ENCODE measurements at places on chromosomes 1 and 21.

DNA sequence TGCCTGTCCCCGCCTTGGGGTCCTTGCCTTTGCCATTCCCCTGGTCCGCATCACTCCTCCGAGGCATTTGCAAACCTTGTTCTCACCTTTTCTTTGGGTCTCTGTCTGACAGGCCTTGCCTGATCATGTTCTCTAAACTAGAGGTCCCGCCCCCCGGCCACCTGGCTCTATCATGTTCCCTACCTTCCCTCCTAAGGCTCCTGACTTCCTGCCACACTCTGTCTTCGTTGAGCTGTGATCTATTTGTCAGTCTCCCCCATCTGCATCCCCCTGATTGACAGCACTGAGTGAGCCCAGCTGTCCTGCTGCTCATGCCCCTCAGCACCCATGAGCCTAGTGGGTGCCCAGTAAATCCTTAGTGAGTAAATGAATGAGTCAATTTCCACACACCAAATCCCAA lies 22.8 kb downstream of the ERG start:
- DNase-seq: no peak

- no peak for DNase-seq
These were observed 21.9 kb downstream of the TSNAX start for GRCh38 chr1:231550448-231550781.

DNA sequence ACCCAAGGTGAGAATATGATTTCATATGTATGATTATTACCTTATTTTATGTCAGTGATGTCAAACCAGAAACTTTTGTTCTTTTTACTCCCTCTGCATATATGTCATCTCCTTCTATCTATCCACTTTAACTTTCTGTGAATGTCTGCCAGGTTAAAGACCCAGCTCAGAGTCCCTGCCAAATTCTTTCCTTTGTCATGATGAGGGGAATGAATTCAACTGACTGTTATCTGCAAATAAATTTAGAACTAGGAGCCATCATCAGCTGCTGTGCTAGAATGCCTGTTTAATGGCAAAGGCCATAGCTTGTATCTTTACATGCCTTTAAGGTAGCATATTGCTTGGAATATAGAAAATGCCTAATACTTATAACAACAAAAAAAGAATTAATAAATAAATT lies 815.6 kb upstream of the NEGR1 start:
- no peak for DNase-seq

GRCh38 chr1:45884700-45885099 lies 81.3 kb downstream of the MAST2 start:
- no peak for DNase-seq

DNA sequence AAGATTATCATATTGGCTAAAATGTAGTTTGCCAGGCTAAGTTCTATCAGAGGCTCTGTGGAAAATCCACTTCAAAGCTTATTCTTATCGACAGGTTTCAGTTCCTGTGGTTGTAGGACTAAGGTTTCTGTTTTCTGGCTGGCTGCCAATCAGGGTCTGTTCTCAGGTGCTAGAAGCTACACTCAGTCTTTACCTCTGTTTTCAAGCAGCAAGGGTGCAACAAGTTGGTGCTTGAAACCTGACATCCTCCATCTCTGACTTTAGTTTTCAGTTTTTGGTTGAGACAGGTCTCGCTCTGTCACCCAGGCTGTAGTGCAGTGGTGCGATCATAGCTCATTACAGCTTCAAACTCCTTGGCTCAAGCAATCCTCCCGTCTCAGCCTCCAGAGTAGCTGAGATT lies 15.3 kb upstream of the TMCO2 start:
- no peak for DNase-seq

DNA sequence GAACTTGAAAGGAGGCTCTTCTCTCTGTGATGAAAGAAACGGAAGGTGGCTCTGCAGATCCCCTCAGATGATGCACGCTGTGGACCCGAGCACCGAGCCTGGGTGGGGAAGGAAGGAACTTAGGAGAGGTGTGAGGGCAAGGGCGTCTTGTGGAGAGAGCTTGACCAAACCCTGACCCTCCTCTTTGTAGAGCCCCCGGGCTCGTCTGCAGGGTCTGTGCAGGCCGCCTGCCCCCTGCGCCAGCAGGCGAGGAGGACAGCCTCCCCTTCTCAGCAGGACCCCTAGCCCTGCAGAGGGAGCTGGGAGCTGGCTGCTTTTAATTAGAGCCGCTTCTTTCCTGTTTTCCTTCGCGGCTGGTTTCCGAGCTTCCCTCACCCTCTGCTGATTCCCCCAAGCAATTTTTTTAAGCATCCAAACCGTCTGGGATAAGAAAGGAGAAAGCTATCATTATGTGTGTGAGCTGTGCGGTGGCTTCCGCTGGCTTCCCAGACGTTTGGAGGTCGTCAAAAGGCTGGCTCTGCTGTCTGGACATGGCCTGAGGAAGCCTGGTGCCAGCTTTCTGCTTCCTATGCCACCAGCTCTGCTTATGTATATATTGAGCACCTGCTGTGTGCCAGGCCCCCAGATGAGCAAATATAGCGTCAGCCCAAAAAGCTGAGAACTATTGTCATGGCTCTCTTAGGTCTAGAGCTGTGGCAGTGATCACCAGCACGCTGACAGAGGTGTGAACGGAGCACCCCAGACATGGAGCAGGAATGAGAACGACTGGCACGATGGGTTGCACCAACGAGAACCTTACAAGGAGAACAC lies 160.2 kb upstream of the IRF2BP2 start:
- DNase-seq: no peak

GRCh38 chr1:107244709-107245500 lies 104.1 kb downstream of the NTNG1 start:
- no peak for DNase-seq

GRCh38 chr1:176820391-176821031 lies 344.0 kb downstream of the ASTN1 start:
- DNase-seq: no peak

GRCh38 chr1:912740-913301 lies 10.9 kb upstream of the SAMD11 start:
- no peak for DNase-seq

- no peak for DNase-seq
These were observed 157.3 kb downstream of the CLIC6 start for GRCh38 chr21:34825948-34826548.

- DNase-seq: no peak
These were observed 13.0 kb upstream of the CNIH4 start for GRCh38 chr1:224343679-224344078.

GRCh38 chr1:158087320-158087927 lies 93.3 kb upstream of the CD1D start:
- DNase-seq: no peak
